ENCODE measurements at places on chromosomes 3 and 15. TPM values are rescaled to one million over a fixed set of nuclear protein-coding genes. Genes with fewer than 3 reads are reported as not detected.

The SRP14 gene
- 230 TPM for total RNA-seq

The SLC12A1 gene
- total RNA-seq, result not detected

The TUSC7 gene
- total RNA-seq, result not detected

The NDUFB4 gene
- total RNA-seq, result 42.3 TPM

The TRPM1 gene
- not detected for total RNA-seq

The TMEM266 gene
- 0.06 TPM for total RNA-seq

The SLC22A14 gene
- total RNA-seq, result 0.12 TPM

The PLA2G4E gene
- total RNA-seq, result not detected

The IL17RD gene
- total RNA-seq, result 0.56 TPM

The SUSD5 gene
- 4.8 TPM for total RNA-seq

The RHCG gene
- 0.13 TPM for total RNA-seq

The ZBTB47 gene
- total RNA-seq, result 42.4 TPM

The APOD gene
- total RNA-seq, result 0.13 TPM

The TMOD2 gene
- total RNA-seq, result 8.7 TPM

The SPTSSB gene
- total RNA-seq, result 0.44 TPM

The NEK4 gene
- 38.2 TPM for total RNA-seq

The PARP15 gene
- total RNA-seq, result 0.26 TPM

The IL17RB gene
- not detected for total RNA-seq

The WNT5A gene
- 39.0 TPM for total RNA-seq

The PPP1R14D gene
- total RNA-seq, result not detected

The DUOX2 gene
- not detected for total RNA-seq

The LRTM1 gene
- total RNA-seq, result not detected

The HESX1 gene
- 0.56 TPM for total RNA-seq

The MCF2L2 gene
- total RNA-seq, result 0.31 TPM

The ZFYVE19 gene
- total RNA-seq, result 14.0 TPM

The RTF1 gene
- total RNA-seq, result 19.3 TPM

The CGNL1 gene
- 3.3 TPM for total RNA-seq

The ZBED2 gene
- total RNA-seq, result 0.13 TPM

The CHRFAM7A gene
- total RNA-seq, result 2.5 TPM

The RTP3 gene
- total RNA-seq, result not detected

The CEP97 gene
- total RNA-seq, result 14.9 TPM

The KBTBD13 gene
- not detected for total RNA-seq

The KLF15 gene
- 2.9 TPM for total RNA-seq

The TMEM158 gene
- total RNA-seq, result 5.4 TPM

The FAM81A gene
- 0.25 TPM for total RNA-seq

The C2CD4A gene
- total RNA-seq, result 0.06 TPM

The RTP1 gene
- not detected for total RNA-seq

The GANC gene
- 24.3 TPM for total RNA-seq

The ADAMTS9 gene
- 12.3 TPM for total RNA-seq

The SSUH2 gene
- not detected for total RNA-seq

The SNX33 gene
- total RNA-seq, result 28.0 TPM

The CLCN2 gene
- 3.4 TPM for total RNA-seq

The SAMD7 gene
- total RNA-seq, result not detected

The STAC gene
- 20.1 TPM for total RNA-seq

The C3orf22 gene
- total RNA-seq, result not detected

The ADAMTS7 gene
- total RNA-seq, result 8.7 TPM

The C3orf85 gene
- total RNA-seq, result not detected

The EPB42 gene
- total RNA-seq, result not detected

The CCR3 gene
- not detected for total RNA-seq

The DZIP1L gene
- 26.0 TPM for total RNA-seq

The SLC9C1 gene
- 0.13 TPM for total RNA-seq

The SPATA12 gene
- under 0.01 TPM for total RNA-seq

The TUSC2 gene
- 14.7 TPM for total RNA-seq

The ECE2 gene
- not detected for total RNA-seq

The C3orf49 gene
- not detected for total RNA-seq

The CLDN16 gene
- not detected for total RNA-seq

The FBXL22 gene
- total RNA-seq, result 0.50 TPM

All from aortic smooth muscle cell (primary cell).